AG10803 (cell line): ENCODE measurements at places on chromosomes 2 and 18.
A peak's percentile ranks its signal among the peaks of the same experiment; 100 is the strongest.

GRCh38 chr2:230711224-230711623 is 1.4 kb upstream of the CAB39 start:
- no peak for DNase-seq

DNA sequence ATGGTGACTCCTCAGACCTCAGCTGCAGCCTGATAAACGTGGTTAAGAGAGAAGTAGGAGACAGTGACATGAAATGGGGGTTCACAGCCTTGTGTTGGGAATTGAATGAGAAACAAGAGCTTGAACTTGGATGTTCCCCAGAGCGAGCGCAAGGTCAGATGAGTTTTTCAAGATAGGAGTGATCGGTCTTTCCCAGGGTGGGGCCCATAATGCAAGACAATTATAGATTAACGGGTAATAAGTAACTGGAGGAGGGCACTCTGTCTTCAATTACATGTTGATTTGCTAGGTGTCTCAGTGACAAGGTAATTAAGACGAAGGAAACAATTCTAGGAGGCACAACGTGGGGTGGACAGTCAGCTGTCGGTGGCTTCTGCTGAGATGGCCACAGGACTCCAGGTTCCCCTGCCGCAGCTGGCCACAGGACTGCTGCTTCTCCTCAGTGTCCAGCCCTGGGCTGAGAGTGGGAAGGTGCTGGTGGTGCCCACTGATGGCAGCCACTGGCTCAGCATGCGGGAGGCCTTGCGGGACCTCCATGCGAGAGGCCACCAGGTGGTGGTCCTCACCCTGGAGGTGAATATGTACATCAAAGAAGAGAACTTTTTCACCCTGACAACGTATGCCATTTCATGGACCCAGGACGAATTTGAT is at the start of gene UGT1A5:
Gene UGT1A5 (plus strand): TSS at position 297 of the 651 bp plus-strand sequence. CDS start 85 bp downstream, at position 382.
- DNase-seq: no peak

DNA sequence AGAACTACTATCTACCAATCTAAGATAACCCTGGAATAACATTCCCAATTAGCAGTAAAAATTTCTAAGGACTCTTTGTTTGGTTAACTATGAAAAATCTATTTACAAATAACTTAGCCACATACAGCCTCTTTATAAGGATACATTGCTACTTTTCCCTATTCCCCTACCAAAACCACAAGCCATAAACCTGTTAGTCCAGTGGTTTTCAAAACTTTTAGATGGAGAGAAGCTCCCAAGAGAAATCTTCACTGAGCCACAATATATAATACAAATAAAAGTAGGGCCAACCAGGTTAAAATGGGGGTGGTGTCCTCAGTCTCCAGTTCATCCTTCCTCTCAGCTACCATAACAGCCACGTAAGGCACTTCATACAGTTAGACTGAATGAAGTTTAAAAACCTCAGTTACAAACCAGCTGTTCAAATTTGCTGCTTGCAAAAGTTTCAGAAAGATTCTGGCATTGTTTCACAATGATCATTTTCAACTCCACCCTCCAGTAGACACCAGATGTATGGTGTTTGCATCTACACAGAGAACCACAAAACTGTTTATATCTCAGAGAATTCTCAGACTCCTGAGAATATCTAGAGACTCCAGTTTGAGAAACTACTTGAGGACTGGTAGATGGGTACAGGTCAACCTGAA is 26.0 kb downstream of the SOS1 start:
- peak; percentile 77 for DNase-seq

DNA sequence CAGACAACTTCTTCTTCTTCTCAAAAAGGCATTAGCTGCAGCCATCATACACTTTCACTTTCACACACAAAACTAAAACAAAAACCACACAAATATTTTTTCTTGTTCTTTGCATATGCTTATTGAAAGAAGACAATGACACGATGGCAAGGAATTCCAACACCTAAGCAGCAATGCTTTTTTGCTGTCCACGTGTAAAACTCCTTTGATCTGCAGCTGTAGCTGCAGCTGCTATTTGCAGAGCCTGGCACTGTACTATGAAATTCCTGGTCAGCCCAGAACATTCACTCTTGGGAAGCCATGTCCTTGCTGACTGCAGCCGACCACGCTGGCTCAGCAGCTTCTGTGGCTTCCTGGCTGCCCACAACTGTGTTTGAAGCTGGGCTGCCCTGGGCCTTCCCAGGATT is 316.2 kb downstream of the CDH2 start:
- DNase-seq: peak; percentile 65

GRCh38 chr2:59046401-59047372 is 805.6 kb upstream of the FANCL start:
- no peak for DNase-seq

DNA sequence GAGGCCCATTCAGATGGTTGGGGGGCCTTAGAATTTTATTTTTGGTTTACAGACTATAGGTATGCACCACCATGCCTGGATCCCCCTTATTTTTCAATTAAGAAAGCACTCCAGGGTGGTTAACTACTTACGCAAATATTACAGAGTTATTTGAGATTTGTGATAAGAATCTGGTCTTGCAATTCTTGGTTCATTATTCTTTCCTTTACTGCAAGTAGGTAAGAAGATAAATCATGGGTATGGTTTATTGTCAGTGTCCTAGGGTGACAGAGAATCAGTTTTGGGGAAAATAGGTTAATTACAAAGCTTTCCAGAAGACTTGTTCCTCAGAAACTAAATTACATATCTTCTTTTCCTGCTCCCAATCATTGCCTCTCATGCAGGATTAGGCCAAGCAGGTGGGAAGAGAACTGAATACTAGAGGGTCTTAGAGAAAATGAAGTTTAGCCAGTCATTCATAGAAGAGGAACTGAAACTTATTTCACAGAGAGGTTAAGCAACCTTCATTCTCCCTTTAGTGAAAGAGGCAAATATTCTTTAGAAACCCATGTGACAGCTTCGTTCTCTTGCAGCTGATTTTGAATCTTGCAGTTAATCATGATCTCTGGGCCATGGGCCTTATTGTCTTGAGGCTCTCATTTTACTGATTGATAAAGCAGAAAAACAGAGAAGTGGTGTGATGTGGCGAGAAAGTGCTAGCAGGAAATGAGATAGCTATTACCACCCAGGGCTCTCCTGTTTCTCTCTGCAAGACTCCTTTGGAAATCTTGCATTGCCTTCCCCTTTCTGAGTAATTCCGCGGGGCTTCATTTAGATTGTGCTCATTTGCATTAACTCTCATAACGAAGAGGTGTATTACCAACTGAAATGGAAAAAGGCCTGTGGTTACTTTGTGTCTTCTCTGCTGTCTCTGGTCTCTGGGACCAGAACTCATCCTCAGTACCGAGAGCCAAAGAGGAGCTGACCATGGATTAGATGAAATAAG is 44.8 kb upstream of the ARHGAP25 start:
- DNase-seq: no peak

DNA sequence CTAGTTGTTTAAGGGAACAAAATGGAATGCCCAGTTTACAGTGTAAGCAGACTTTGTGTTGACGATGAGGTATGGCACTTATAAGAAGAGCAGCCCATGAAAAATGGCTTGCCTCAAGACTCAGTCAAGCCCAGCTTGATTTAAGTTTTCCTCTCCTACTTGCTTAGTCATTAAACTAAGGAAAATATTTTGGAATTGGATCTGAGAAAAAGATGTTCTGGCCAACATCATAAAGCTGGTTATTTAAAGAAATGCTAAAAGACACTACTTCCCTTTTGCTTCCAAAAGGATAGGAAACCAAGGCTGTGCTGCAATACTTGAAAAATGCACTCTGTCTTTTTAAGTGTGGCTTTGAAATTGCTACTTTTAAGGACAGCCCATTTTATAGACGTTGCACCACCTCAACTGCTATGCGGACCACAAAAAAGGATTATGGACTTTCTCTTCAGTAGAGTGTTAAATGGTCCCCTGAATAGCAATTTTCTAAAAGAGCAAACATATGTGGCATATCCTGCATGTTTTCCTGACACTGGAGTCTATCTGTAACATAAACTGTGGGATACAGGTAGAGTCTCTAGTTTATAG is 32.1 kb downstream of the CCDC141 start:
- no peak for DNase-seq

- no peak for DNase-seq
Observed at GRCh38 chr2:238113611-238114010, 13.5 kb downstream of the ESPNL start.

- DNase-seq: peak; percentile 41
Observed at GRCh38 chr2:53429901-53430300, 337.7 kb upstream of the CHAC2 start.

GRCh38 chr2:46347648-46348280 is 50.6 kb downstream of the EPAS1 start:
- DNase-seq: no peak

DNA sequence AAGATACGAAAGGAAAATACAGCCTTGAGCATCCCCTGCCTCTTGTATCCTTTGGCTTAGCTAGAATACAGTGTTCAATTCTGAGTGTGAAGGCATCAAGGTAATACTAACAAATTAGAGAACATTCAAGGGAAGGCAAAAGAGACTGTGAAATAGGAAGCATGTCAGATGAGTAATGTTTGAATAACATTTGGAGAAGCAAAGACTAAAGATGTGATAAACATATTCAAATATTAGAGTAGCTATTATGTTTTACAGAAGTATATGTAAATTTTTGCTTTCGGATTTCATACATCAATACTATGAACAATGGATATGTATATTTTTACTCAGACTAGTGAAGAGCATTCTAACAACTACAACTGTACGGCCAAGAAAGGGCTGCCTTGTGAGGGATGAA is 161.7 kb upstream of the FN1 start:
- no peak for DNase-seq

GRCh38 chr2:158412206-158412605 is 44.3 kb downstream of the CCDC148 start:
- DNase-seq: peak; percentile 80
